ENCODE measurements at places on chromosomes 13 and 19. TPM values are rescaled to one million over a fixed set of nuclear protein-coding genes. Genes with fewer than 3 reads are reported as not detected.

DNA sequence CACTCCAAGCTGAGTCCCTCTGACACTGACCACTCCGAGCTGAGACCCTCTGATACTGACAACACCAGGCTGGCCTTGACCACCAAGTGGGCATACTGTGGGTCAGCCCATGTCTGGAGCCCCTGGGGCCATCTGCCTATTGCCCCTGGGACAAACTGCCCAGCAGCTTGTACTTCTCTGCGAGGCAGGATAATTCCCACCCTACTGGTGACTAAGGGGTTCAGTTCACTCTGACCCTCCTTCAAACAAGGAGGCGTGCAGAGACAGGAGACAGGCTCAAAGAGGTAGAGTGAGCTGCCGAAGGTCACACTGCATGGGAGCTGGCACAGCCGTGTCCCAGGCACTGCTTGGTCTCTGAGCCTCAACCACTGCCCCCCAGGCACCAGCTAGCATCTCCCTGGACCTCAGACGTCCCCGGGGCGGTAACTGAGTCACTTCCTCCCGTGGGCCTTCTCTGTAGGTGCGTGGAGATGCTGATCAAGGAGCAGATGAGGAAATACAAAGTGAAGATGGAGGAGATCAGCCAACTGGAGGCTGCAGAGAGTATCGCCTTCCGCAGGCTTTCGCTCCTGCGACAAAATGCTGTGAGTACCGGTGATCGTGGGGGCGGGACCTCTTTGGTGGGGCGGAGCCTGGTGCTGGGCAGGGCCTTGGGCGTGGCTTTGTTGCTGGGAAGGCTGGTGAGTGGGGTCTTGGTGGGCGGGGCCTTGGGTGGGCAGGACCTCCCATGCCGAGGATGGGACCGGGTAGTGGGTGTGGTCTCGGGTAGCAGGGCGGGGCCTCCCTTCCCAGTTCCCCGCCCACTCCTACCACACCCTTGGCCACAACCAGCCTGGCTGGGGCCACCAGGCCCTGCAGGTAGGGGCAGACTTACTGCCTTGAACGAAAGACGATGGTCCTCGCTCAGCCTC lies 5.8 kb upstream of the USE1 start:
- no peak for DNase-seq

DNA sequence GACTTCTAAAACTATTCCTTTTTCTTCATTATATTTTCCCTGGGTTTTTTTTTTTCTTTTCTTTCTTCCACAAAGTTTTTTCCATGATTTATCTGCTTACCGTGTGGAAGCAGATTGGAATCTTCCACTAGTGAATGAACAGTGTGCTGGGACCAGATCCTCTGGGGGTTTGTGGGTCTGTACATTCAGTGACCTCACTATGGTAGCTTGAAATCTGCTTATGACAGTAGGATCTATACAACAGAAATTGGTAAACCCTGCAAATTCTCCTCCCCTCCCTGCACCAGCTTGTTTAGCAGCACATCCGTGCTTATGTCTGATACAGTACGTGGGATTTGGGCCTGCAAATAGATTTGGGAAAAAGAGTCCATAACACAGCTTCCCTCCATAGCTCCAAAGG lies 26.0 kb upstream of the MAB21L1 start:
- DNase-seq: no peak

DNA sequence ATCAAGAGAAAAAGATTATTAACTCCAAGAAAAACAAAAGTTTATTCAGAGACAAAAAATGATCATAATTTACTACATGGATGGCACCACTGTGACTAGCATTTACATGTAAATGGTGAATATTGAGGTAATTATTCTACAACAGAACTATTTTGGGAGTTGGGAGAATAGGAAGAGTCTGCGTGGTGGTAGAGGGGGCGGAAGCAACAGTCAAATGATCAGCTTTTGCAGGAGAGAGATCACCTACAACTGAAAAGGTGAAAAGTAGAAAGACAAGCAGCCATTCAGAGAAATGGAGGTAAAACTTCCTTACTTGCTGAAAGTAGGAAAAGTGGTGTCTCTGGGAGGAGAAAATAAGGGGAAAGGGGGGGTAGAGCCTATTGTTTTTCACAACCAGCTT lies 62.8 kb upstream of the SACS start:
- no peak for DNase-seq

GRCh38 chr13:110921209-110921608 lies 6.3 kb upstream of the ANKRD10 start:
- no peak for DNase-seq

The PSG6 gene
- not detected for total RNA-seq

DNA sequence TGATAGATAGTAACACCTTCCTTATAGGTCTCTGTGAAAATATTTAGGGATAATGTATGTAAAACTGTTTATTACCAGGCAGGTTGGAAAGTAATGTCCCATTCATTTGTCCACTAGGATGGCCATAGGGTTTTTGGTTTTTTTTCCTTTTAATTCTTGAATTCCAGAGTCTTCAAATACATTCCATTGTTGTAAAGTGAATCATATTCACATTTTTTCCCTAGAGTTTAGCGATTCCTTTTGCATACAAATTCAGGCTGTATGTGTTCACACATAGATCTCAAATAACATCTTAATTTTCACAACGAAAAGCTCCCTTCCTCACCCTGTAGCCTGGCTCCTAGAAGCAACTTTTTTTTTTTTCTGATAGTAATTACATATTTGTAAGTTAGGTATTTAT lies 1.8 kb upstream of the ZNF557 start:
- no peak for DNase-seq

The URAD gene
- total RNA-seq: not detected

DNA sequence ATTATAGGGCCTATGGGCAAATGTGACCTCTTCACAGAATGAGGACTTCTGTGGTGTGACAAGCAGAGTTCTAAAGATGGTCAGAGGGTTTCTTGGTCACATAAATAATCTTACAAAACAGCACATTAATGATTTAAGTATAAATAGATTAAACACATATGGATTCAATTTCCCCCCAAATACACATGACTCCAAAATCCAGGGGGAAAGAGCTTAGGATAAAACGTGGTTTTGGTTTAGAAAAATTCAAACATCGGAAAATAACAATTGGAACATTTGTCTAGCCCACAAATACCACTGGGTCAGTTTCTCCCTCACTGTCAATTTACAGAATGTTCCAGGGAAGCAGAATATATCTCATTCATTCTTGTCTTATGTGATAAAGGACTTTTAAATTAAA lies 283.1 kb downstream of the COG6 start:
- no peak for DNase-seq

DNA sequence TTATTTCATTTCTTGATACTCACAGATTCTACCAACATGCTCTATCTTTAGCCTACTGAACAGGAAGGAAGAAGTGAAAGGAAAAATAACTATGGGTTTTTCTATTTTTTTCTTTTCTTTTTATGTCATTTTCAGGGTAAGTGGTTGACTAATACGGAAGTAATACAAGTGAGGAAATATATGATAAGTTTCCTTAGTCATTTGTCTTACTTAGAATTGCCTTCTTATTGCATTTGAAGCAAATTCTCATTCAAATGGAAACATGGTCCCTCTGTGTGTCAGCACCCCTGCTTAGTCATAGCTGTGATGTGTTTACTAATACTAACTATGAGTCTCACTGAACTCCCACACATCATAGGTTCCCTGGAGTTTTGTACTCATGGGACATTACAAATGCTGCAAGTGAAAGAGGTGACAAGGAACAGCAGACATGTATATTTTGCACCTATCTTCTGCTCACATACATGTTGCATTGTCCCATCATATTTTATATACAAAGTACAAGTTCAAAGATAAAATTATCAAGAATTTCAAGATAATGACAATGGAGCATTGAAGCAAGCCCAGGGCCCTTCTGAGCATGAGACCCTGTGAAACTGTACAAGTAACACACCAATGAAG lies 60.1 kb downstream of the DCT start:
- DNase-seq: no peak

- DNase-seq: no peak
These were observed 6.3 kb upstream of the GRIN3B start for GRCh38 chr19:993831-994393.

GRCh38 chr13:80477661-80478443 lies 136.9 kb upstream of the SPRY2 start:
- no peak for DNase-seq

DNA sequence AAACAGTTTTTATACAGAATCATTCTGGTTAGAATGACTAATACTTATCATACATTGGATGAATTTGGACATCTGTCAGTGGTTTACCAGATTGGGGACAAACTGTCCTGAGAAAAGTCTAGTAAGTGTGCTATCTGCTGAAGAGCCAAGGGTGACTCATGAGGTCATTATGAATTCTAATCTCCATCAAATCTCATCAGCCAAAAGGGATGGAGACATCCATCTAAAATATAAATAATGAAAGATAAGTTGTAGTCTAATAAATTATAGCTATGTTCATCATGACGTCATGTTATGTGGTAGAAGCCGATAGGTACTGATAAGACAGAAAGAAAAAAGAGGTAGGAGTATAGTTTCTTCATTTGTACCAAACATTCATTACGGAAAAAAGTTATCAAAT lies 804.4 kb downstream of the PCDH9 start:
- no peak for DNase-seq

The PARP4 gene
- 27.2 TPM for total RNA-seq

DNA sequence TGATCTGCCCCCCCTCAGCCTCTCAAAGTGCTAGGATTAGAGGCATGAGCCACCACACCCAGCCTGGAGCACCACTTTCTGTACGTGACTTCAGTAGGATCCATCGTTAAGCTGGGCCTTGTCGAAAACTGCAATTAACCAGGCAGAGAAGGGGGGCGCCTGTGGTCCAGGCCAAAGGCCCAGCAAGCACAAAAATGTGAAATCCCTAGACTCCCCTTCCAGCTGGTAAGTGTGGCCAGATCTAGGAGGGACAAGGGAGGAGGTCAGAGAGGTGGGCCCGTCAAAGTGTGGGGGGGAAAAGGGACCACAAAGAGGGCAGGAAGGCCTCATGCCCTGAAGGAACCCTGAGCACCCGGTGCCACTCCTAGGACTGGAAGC lies 13.8 kb downstream of the DDX39A start:
- no peak for DNase-seq

DNA sequence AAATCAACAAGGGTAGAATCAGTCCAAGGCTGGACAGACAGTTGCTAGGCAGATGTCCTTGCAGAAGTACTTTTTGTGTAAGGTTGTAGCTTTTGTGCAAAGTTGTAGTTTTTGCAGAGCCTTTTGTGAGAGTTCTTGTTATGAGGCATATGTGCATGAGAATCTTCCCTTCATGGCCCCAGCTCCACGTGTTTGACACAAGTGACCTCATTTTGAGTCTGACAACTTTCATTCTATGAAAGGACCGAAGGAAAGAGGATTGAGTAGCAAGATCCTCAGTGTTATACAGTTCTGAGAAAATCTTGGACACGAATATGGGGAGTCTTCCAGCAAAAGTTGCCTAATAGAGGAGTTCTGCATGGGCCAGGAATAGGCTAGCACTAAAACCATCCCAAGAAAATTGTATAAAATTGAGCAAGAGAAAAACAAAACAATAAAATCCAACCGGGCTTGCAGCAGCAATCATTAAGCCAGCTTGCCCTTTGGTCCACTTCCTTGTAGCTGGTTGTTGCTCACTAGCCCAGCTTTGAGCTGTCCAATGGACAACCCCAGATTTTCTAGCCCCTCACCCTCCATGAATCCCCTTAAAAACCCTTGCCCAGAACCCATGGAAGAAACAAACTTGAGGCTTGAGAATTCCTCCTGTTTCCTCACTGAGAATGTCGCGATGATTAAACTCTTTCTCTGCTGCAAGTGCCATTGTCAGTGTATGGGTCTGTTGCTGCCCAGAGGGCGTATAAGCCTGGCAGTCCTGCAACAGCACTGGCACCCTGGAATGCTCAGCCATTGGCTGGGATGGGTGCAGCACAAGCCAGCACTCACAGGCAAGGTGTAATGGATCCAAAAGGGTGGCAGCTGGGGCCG lies 6.5 kb downstream of the EPSTI1 start:
- peak; percentile 19 for DNase-seq

DNA sequence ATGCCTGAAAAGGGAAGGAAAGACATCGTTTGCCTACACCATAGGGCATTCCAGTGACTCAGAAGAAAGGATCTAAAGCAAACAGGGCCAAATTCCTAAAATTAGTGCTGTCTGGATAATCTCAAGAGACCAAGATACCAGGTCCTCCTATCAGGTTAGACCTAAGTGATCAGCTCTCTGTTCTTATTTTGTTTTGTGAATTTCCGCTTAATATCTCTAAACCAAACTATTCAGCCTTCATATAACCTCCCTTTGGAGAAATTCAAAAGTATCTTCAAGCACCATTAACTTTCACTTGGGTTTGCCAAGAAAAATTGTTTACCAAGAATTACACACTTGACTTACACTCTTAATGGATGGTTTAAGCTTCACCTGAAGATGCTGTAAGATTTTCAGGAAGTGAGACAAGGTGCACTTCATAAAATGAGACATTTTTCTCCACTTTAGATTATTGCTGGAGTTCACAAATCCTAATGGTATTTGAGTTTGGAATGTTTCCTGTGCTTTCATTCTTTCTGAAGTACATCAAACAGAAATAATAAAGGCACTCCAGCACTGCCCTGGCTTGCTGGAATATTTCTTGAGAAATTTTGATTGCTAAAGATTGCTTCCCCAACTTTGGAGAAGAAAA lies 376.1 kb downstream of the LMO7 start:
- no peak for DNase-seq

The ACP7 gene
- not detected for total RNA-seq

DNA sequence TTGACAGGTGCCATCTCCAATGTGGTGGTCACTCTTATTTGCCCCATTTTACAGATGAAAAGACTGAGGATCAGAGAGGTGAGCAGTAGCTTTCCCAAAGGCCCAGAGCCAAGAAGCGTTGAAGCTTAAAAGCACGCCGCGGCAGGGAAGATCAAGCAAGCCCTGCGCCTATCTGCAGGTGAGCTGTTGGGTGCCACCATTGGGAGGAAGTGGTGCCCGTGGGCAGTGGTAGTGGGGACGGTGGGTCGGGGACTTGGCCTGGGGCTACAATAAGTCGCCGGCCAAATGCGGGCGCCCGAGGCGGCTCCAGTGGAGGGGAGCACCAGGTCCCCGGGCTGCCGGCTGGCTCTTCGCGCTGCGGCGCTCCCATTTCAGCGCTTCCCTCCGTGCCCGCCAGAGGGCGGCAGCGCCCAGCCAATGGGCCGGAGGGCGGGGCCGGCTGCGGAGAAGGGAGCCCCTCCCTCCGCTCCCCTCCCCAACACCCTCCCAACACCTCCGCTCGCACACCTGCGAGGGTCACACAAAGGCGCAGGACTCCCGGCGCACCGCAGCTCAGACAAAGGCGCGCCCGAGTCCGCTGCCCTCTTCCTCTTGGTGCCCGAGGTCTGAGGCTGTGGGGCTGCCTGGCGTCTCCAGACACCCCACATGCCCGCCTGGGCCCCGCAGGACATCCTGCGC lies 744 bp upstream of the POU2F2 start:
- peak; percentile 56 for DNase-seq

DNA sequence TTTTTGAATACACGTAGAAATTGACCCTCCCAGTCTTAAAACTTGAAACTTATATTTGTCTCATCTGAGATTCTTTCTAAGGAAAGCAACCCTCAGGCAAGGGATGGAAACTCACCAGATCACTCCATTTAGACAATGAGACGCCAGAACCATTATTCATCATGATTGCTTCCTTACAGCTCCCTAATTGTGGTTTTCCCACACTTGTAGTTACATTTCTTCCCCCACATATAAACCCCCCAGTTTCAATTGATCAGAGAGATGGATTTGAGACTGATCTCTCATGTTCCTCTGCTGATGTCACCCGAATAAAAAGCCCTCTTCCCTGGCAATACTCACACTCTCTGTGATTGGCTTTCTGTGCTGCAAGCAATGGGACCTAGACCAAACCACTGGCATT lies 197.9 kb upstream of the STARD13 start:
- no peak for DNase-seq

- no peak for DNase-seq
These were observed 3.4 kb upstream of the URAD start for GRCh38 chr13:27991881-27992280.

GRCh38 chr13:44678197-44678596 lies 102.1 kb upstream of the TSC22D1 start:
- no peak for DNase-seq

All from prostate gland (tissue), 2 donors.